ENCODE measurements at places on chromosomes 16 and 17.
A peak's percentile ranks its signal among the peaks of the same experiment; 100 is the strongest.

DNA sequence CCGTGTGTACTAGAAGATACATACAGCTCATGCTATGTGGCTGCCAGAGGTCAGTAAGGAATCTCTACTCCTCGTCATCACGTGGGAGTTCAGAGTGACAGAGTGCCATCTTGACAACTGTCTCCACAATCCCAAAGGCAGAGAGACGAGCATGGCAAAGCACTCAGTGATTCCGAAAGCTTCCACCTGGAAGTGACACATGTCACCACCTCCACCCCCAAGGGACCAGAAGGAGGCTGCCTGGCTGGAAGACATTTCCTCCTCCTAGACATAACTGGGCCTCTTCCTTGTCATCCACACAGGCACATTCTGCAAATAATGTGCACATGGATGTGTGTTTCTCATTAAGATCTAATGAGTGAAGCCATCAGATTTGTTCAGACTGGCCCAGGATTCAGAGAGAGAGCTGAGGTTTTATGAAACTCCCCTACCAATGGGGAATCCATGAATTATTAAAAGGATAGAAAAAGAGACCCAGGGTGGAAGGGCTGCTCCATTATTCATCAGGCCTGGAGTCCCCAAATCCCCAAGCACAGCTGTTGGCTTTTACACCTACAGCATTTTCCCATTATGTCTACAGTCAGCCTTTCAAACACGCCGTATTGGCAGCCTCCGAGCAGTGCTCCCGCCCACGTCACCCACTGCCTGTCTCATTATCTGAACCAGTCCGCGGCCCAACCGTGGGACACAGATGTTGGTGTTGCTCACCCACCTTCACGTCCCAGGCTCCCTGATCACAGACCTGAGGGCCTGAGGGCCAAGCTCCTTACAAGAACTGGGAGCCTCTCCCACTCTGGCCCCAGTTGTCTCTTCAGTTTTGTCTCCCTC is 3.3 kb upstream of the CACNG5 start:
- DNase-seq, result no peak

DNA sequence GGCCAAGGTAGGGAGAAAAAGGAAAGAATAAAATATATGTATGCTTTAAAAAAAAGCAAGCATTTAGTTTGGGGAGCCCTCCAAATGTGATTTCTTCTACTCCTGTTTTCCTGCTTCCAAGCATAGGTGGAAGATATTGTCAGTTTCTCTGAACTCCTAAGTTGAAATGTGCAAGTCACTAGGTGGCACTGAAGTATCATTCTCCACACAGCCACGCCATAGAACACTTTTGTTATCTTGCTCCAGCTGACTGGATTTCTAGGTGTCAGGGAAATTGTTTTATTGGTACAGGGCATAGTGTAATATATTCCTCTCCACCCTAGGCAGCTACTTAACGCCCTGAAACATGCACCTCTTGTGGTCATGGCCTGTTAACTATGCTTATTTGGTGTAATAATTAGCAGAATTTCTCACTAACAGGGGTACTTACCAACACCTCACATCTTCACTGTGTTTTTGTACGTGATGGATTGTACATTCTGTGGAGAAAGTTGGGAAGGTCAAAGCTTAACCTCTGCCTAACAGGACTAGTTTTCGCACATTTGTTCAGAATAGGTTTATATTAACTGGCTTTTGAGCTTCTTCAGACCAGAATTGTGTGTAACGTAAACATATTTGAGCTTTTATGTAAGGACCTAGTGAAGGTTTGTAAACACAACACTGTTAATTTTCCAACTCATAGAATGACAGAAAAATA is 69.3 kb downstream of the FTO start:
- DNase-seq, result peak; percentile 87

DNA sequence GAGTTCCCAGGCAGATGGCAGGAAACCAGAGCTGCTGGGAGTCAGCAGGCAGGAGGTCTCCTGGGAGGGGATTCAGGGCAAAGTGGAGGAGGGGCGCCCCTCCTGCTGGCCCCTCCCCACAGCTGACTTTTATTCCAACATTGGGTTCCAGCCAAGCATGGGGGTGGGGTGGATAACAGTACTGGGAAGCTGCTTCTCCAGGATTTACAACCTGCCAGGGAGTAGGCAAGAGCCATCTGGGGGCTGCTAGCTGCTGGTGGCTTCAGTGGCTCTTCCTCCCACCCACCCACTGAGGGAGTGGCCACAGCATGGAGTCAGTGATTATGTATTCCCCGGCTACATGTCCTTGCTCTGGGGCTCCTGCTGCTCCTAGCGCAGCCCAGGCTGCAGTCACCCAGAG is 36.8 kb downstream of the TMEM132E start:
- DNase-seq, result peak; percentile 91

- DNase-seq, result no peak
Measured at GRCh38 chr17:6752068-6752909, 3.6 kb upstream of the XAF1 start.

DNA sequence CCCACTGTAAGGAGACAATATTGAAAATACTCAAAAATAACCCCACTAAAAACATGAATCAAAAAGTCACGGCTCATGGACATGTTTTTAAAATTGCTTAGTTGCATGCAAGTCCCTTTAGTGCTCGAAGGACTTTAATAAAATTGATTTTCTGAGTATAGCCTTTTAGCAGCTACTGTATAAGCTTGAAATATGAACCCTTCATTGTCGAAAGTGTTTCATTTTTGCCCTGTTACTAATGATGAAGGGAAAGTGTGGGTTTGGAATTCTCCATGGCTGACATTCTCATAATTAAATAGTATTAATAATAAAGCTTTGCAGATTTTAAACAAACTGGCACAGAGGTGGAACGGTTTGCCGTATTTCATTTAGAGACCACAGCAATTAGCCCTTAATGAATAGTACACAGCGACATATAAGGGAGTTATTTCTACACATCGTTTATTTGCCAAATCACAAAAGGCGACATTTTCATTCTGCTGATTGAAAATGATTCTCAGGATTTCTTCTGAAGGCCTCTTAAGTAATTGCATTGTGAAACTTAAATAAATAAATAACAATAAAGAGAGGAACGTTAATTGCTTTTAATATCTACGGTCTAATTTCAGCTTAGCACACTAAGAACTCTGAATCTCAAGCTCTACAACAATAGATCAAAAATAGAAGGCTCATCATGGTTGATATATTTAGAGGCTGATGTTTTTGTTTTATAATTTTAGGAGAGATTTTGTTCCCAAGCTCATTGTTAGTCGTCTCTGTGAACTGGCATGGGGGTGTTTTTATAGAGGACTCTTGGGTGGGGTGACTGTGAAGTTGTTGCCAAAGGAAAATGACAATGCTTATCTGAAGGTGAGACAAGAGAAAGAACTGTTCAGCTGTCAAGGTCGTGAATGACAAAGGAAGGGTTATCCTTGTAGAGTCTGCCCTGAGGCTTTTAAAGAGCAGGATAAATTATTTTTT is 60.6 kb downstream of the IRX6 start:
- peak; percentile 77 for DNase-seq

GRCh38 chr16:79188739-79189122 is 411.8 kb downstream of the MAF start:
- DNase-seq, result no peak

GRCh38 chr16:87960852-87961251 is 9.6 kb downstream of the BANP start:
- no peak for DNase-seq

- no peak for DNase-seq
Measured at GRCh38 chr17:74545843-74546230, at the start of gene CD300C. Gene CD300C (minus strand): TSS chr17:74546115. CDS start chr17:74545782, 333 bp downstream.

GRCh38 chr17:70172923-70173322 is 3.6 kb downstream of the KCNJ2 start:
- no peak for DNase-seq

- DNase-seq, result no peak
Measured at GRCh38 chr17:35176897-35177296, 17.3 kb downstream of the SLC35G3 start.

GRCh38 chr16:74743045-74743667 is 31.5 kb downstream of the FA2H start:
- DNase-seq, result peak; percentile 2

DNA sequence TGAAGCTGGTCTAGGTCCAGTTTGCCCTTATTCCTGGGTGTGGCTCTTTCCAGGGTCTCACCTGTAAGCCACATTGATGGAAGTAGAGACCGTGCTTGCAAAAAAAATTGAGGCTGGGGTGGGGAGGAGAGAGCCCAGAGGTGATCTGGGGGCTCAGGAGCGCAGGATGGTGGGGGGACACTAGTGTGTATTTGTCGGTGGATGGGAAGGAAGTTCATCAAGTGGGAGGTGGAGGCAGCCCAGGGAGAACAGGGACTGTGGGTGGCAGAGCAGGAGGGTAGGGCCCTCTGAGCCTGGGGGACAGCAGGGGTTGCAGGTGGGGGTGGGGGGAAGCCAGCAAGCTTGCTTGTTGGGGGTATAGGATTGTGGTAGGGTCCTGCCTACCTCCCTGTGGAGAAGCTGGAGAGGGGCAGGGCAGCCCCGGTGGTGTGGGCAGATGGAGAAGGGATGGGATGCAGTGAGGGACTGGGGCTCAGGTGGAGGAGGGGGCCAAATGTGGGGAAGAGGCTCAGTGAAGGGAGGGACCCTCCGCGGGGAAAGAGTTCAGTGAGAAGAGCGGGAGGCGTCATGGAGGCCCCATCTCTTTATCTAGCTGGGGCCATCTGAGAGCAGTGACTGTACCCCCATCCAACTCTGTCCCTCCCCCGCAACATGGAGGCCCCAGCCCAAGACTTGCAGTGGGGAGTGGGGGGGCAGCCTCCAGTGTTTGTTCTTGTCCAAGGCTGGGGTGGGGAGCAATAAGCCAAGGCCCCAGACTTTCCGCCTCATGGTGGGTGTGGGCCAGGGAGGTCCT is 17.2 kb upstream of the TMEM92 start:
- no peak for DNase-seq

- peak; percentile 73 for DNase-seq
Measured at GRCh38 chr17:28743243-28744103, at the start of gene TRAF4. Gene TRAF4 (plus strand): TSS chr17:28744011. CDS start chr17:28744113, 102 bp downstream.

DNA sequence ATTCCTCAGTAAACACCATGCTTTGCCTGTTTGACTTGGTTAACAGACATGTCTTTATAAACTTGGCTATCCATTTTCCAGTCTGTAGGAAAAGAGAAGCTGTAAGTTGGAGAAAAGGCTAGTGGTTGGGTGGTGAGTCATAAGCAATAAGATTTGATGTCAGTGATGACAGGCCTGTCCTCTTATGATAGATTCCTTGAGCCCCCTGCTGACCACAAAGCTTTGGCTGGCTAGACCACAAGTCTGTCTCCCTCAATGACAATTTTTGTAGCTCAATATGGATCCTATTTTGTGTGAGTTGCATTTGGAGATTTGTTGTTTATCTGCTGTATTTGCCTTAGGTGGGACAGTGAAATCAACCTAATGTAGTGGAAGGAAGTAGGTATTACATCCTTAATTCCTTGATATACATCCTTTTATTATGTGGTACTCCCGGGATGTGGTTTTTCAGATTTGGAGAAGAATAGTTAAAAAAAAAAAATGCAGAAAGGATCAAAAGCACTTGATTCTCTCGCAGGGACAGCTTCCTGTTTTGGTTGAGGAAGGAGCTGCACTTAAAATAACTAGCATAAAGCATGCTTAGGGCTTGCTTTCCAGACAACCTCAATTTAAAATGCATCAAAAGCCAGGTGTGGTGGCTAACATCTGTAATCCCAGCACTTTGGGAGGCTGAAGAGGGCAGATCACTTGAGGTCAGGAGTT is 67.4 kb downstream of the SIAH1 start:
- DNase-seq, result no peak

DNA sequence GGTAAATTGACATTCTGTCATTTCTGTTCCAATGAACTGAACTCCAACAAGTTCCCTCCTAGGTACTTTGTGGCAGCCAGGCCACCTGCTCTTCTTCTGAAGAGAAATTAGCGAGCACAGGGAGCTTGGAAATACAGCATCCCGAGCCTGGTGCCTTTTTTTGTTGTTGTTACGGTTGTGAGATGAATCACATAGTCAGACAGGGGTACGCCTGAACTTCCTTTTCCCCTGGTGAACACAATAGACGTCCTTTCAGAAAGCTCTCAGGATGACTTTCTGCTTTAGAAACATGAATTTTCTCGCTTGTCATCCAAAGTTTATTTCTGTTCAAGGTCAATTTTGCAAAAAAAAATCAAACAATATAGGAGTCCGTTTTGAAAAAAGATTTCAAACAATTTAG is 53.9 kb upstream of the XYLT1 start:
- DNase-seq, result no peak

DNA sequence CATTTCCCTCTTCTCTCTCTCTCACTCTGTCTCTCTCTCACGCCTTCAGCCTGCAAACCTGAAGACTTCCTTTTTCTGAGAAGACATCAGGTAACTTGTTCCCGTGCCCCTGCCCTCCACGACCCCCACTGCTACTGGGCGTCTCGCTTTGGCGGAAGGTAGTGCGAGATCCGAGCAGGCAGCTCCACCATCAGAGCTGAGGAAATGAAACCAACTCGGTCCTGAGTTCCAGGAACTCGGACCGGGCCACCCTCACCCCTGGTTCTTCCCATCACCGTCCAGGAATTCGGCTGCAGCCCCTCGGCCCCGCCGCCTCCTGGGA is 585 bp downstream of the MLKL start:
- no peak for DNase-seq

DNA sequence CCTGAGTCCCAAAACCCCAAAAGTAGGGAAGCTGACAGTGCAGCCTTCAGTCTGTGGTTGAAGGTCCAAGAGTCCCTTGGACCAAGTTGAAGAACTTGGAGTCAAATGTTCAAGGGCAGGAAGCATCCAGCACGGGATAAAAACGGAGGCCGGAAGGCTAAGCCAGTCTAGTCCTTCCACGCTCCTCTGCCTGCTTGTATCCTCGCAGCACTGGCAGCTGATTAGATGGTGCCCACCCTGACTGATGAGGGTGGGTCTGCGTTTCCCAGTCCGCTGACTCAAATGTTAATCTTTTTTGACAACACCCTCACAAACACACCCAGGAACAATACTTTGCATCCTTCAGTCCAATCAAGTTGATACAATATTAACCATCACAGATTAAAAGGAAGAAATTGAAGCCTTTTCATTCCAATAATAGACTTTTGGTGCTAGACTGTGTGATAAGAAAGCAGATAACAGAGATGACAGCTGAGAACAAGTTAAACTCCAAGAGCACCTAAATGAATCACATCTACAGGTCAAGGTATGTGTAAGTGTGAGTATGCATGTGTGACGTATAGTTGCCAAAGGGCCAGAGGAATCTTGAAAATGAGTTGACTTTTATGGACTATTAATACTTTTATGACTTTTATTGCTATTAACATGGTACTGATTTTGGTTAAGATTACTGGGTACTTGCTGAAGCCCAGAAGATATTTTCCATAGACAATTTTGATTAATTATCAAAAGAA is 933.5 kb upstream of the SOX9 start:
- DNase-seq, result no peak

GRCh38 chr16:57319646-57320045 is 35.2 kb upstream of the PLLP start:
- no peak for DNase-seq

DNA sequence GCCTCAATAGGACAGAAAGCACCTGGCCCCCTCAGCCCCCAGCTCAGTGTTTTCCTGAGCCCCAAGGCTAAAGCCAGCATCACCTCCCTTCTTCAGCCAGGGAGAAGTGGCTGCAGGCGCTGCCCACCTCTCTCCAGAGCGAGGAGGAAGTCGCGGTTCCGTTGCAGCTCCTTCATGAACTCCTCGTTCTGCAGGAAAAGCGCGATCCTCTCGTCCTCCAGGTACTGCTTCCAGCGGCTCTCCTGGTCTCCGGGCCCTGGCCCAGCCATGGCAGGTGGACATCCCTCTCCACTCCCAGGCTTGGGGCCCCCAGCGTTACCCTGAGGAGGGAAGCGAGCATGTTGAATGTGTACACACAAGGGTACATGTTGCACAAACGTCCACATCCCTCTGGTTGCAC is 22.7 kb upstream of the MRPS23 start:
- DNase-seq, result no peak
